Left kidney (tissue), 8 donors: ENCODE measurements at places on chromosomes 2 and 18.
A peak's percentile ranks its signal among the peaks of the same experiment; 100 is the strongest.

DNA sequence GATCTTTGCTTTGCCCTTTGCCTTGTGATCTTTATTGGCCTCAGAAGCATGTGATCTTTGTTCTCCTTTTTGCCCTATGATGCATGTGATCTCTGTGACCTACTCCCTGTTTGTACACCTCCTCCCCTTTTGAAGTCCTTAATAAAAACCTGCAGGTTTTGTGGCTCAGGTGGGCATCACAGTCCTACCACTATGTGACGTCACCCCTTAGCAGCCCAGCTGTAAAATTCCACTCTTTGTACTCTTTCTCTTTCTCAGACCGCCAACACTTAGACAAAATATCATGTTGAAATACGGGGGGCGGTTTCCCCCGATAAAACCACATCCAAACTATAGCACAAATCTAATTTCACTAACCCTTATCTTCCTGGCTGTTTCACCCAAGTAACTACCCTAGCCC lies 76.7 kb upstream of the RAPGEF4 start:
- DNase-seq, result no peak

- DNase-seq, result no peak
Measured at GRCh38 chr2:150353376-150353775, 134.1 kb downstream of the RND3 start.

DNA sequence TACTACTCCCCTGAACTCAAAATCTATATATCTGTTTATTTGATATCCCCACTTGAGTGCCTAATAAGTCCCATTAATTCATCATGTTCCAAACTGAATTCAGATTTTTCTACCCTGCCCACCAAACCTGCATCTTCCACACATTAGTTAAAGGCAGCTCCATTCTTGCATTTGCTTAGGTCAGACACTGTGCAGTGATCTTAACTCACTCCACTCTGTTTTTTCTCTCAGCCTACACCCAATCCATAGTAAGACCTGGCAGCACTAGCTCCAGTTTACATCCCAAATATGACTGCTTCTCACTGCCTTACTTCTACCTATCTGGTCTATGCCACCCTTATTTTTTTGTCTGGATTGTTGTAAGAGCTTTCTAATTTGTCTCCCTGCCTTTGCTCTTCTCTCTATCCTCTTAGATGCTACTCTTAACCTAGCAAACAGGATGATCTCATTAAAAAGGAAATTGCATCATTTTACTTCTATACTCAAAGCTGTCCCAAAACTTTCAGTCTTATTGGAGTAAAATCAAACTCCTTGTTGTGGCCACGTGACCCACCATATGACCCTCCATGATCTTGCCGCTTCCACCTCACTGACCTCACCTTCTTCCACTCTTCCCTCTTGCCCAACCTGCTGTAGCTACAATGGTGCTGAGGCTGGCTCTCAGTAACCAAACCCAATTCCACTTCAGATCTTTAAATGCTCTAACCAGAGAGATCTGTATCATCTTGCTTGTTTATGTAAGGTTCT lies 274.9 kb upstream of the FANCL start:
- DNase-seq, result no peak

DNA sequence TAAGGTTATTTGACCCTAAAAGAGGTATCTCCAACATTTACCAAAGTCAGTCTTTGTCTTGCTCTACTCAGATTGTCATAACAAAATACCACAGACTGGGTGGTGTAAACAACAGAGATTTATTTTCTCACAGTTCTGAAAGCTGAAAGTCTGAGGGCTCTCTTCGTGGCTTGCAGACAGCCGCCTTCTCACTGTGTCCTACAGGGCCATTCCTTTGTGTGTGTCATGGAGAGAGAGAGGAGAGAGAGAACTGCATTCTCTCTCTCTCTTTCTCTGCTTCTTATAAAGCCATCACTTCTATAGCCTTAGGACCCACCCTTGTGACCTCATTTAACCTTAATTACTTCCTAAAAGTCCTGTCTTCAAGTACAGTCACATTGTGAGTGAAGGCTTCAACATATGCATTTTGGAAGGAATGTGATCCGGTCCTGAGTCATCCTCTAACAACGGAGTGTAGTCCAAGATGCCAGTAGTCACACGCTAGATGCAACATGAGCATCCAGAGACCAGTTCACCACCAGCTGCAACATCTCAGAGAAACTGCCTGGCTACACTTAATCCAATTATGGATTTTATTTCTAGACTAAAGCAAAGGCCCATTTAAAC lies 130.2 kb downstream of the CD226 start:
- DNase-seq, result peak; percentile 29

GRCh38 chr2:30408961-30409387 lies 38.1 kb upstream of the LCLAT1 start:
- DNase-seq, result no peak

DNA sequence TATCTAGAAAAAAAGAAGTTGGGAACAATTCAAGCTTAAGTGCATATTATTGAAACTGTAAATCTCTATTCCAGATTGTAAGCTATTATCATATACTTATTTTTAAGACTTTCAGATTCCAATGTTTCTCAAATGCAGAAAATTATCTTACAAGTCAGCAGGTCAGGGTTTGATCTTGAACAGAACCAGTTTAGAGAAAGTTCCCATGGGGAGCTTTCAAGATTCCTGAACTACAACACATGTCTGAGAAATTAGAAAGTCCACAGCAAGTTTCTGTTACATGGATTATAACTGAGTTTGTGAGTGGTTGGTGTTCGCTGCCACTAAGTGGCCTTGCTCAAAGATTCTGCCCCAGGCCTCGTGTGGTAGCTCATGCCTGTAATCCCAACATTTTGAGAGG lies 31.6 kb upstream of the SP3 start:
- DNase-seq, result no peak

DNA sequence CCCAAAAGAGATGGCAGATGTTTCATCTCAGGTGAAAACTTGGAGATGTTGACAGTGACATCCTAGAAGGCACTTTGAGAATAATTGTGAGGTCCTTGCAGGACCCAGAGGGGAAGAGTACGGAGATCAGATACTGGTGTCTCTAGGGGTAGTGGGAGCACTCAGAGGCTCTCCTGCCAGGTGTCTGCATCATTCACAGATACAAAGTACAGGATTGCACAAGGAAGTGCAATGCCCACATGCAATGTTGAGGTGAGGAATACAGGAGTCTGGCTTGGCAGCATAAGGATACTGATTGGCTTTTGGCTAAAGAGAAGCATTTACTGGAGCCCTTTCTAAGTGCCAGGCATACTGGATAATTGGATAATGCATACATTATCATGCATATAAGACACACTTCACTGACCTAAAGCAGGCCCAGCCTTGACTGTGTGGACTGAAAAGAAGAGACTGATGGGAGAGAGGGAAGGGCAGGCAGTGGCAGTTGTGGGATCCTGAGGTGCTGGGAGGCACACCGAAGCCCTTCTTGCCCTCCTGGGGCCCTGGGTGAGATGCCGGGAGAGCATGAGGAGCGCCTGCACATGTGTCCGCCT lies 31.0 kb upstream of the NCKAP5 start:
- DNase-seq, result no peak

GRCh38 chr2:128797533-128797932 lies 478.9 kb upstream of the HS6ST1 start:
- no peak for DNase-seq

DNA sequence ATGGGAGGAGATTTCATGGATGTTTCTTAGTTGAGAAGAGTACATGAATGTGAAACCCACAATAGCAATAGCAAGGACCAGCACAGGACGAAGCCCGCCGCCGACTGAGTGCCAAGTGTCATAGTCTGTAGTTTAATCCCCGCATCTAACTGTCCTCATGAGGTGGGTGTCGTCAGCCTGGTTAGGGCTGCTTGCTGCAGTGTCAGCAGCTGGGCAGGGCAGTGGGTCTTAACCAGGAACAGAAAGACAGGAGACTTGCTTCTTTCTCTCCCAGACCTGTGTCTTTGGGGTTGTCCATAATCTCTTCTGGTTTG lies 146.6 kb downstream of the VAPA start:
- DNase-seq, result no peak

- DNase-seq, result no peak
Measured at GRCh38 chr2:152559008-152559407, 158.3 kb downstream of the PRPF40A start.
